MCF 10A (cell line): ENCODE measurements at places on chromosomes 5 and 9.

GRCh38 chr5:69275563-69275962 lies 40.9 kb downstream of the CDK7 start:
- no peak for DNase-seq

GRCh38 chr5:116622375-116623050 lies 47.9 kb upstream of the SEMA6A start:
- DNase-seq, result no peak

DNA sequence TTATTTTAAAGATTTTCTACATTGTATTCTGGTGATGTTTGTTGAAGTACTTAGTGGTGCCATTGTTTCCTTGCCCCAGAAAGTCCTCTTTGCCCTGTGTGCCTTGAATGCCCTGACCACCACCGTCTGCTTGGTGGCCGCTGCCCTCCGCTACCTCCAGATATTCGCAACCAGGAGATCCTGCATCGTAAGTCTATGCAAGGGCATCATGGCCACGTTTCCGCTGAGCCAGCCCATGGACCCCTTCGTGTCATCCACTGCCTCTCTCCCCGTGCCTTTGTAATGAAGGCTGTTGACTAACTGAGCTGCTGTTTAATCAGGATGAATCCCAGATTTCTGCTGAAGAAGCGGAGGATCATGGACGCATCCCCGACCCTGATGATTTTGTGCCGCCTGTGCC lies 52.3 kb downstream of the ENTREP1 start:
- no peak for DNase-seq

- DNase-seq, result no peak
Measured at GRCh38 chr5:89668821-89669220, 740.7 kb downstream of the CETN3 start.

GRCh38 chr5:59789197-59789596 lies 104.3 kb downstream of the PDE4D start:
- peak; percentile 68 for DNase-seq

DNA sequence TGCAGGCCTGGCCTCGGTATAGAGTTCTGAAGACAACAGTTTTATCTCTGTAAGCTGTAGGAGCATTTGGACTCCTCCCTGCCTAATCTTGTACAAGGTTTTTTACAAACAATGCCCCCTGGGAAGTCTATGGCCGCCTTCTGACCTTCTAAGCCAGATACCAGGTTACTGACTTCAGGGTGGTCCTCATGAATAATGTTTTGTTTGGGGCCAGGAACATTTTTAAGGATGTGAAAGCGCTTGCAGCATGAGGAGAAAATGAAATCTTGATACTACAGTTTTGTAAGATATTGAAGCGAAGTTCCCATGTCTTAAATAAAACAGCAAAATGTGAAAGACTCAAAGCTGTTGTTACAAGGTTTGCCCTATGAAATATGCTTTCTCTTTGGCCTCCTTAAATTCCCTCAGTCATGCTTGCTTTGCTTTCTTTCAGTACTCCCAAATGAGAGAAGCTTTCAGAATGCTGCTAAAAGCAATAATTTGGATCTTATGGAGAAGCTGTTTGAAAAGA lies 5.2 kb downstream of the ANKDD1B start:
- DNase-seq, result no peak

DNA sequence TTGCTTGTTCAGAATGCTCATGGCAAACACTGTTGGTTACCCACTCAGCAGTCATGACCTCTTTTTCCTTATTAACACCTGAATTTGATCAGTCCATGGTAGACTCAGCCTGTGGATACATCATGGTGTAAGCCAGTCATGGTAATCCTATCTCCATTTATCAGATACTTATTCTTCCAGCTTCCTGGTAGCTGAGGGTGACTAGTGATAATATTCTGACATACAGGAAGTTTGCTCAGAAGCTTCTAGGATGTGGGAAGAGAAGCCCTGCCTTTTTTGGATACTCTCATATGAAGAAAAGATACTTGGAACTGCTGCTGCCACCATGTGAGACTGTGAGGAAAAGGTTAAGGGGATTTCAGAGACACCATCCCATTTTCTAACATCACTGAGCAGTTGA lies 7.3 kb downstream of the GDA start:
- no peak for DNase-seq

DNA sequence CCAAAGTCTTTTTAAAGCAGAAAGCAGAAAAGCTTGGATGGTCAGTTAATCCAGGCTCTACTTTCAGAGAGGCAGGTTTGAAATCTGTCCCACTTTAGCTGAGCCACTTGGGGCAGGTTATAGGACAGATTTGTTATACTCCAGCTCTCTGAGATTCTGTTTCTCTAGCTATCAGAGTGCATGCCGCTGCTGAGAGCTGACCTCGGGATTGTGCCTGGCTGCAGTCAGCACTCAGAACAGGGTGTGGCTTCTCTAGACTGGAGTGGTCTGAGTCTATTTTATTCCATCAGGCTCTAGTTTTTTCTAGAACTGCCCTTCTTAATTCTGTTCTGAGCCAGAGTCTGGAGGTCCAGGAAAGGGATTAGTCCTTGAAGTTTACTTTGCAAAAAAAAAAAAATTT lies 67.7 kb downstream of the NDFIP1 start:
- no peak for DNase-seq

GRCh38 chr5:167639766-167640165 lies 651.7 kb upstream of the WWC1 start:
- DNase-seq, result no peak

GRCh38 chr5:117461403-117461802 lies 886.8 kb upstream of the SEMA6A start:
- no peak for DNase-seq

DNA sequence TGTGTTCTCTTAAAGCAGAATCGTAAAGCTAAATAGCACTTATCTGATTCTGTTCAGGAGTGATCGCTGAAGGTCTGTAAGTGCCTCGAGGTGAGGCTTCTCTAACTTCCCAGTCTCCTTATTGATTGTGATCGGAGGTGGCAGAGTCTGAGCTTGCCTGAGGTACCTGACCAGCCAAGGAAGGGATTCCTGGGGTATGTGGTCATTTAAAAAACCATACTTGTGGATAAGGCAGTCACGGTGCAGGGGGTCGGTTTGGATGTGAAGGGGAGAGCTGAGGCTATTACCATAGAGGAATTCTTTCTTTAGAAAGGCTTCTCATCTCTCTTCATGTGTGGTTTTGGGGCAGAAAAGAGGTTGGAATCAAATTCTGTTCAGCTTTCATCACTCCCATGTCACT lies 193.7 kb downstream of the TLE4 start:
- no peak for DNase-seq

GRCh38 chr5:69415584-69415958 lies 655 bp downstream of the MARVELD2 start:
- DNase-seq, result peak; percentile 44

GRCh38 chr9:6382681-6383080 lies 30.3 kb upstream of the UHRF2 start:
- peak; percentile 54 for DNase-seq

DNA sequence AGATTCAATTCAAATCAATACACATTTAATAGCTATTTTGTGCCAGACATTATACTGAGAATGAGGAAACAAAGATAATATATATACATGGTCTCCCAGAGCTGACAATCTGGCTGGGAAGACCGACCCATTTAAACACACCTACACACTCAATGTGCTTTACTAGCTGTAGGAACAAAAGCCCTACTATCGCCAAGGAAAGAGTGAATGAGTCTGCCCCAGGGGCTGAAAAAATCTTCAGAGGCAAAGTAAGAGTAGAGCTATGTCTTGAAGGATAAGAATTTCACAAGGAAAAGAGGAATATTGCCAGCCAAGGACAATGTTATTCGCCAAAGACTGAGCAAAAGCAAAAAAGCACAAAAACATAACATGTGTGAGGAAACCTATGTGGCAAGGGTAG lies 6.6 kb downstream of the PFDN1 start:
- no peak for DNase-seq

GRCh38 chr5:136998854-136999357 lies 500.2 kb downstream of the SPOCK1 start:
- DNase-seq, result no peak

- peak; percentile 21 for DNase-seq
Measured at GRCh38 chr5:83503662-83504061, 32.1 kb downstream of the VCAN start.

- DNase-seq, result no peak
Measured at GRCh38 chr5:68436686-68437520, 221.3 kb downstream of the PIK3R1 start.

DNA sequence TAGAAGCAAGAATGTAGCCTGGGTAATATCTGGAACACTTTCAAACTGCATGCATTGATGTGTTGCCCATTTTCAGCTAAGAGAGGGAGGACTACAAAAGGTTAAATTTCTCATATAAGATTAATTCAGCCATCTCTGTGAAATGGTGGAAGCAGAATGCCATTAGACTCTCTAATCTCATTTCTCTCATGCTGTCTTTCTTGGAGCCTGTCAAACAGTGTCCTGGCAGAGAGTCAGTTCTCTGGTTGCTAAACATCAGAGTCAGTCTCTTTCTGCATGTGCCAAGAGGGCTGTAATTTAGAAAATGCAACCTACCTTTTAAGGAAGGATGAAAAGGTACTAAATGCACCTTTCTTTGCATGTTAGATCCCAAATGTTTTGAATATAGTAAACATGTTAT lies 910 bp upstream of the GARNL3 start:
- no peak for DNase-seq

DNA sequence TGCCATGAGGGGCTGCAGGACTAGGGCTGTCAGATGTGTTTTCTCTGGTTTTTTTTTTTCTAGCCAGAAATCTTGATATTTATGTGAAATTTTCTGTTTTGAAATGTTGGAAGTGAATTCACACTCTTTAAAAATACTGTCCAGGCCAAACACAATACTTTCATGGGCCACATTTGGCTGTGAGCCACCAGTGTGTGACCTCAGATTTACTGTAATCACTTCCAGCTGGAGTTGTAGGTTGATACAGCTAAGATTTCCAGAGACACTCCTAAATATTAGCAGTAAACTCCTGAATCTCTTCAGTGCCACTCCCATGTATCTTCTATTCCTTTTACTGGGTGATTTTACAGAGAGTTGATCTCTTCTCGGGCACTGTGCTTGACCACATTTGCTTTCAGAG lies 92.2 kb upstream of the CKMT2 start:
- peak; percentile 18 for DNase-seq

- DNase-seq, result no peak
Measured at GRCh38 chr9:19451240-19452087, 42.7 kb downstream of the ACER2 start.

- no peak for DNase-seq
Measured at GRCh38 chr9:35680331-35681105, 6.8 kb downstream of the CA9 start.

GRCh38 chr9:80382211-80382891 lies 810.6 kb downstream of the TLE4 start:
- peak; percentile 10 for DNase-seq

DNA sequence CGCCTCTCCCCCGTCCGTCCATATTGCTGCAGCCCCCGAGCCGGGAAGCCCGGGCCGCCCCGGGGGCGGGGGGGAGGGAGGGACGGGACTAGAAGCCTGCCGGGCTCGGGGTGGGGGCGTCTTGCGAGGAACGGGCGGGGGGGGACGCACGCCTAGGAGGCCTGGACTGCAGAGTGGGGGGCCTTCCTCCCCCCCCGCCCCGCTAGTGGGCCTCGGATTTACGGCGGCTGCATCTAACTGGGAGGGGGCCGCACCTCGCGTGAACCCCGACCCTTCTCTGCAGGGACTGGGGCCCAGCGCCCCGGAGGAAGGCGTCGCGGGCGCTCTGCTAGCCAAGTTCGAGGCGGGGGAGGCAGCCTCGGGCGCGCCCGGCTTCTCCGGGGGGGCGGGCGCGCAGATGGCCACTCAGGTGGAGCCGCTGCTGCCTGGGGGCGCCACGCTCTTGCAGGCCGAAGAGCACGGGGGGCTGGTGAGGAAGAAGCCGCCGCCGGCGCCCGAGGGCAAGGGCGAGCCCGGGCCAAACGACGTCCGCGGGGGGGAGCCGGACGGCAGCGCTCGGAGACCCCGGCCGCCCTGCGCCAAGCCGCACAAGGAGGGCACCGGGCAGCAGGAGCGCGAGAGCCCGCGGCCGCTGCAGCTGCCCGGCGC lies at the start of gene LARP1:
LARP1 (plus strand) TSS at position 17 of the 648 bp plus-strand sequence; CDS start at position 398, 381 bp downstream.
- peak; percentile 43 for DNase-seq

DNA sequence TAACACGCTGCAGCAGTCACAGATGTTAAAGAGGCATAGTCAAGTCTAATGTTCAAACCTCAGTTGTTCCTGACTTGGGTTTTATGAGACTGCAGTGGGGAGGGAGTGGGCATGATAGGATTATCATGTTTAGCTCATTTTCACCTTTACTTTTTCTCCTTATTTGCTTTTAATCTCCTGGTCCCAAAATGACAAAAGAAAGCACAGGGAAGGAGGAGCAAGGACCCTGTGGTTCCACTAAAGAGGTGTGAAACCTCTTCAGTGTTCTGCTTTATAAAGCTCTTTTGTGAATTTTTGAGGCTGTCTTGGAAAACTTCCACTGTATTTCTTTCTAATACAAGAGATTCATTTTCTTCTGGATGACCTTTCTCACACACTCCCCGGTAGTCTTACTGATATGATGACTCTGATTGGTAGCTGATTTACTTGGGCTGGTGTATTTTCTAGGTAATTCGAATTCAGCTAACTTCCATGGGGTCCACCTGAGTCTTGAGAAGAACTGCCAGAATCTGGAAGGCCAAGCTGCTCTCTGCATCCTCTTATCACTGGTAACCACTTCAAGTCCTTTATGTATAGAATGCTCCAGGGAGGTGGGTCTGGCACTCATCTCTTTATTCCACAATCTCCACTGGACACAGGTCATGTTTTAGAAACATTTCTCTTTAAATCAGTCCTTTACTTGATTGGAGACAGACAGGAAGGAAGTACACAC lies 1364.4 kb upstream of the CDH9 start:
- DNase-seq, result no peak

DNA sequence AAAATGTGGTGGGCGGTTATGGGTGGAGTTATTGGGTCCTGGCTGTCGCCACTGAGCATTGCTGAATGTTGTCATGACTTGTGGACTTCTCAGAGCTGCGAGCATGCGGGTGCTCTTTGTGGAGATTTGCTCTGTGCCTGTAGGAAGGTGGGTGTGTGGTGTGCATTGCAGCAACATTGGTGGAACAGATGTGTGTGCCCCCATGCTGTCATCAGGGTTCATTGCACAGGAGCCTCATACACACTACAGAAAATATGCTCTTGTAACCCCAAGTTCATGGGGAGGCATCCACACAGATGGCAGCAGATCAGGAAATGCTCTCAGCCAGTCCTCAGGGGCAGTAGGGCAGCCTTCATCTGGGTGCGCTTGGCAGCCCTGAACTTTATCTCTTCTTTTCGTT lies 55.9 kb upstream of the PHF2 start:
- no peak for DNase-seq

- no peak for DNase-seq
Measured at GRCh38 chr9:99004115-99004514, 60.4 kb downstream of the COL15A1 start.

GRCh38 chr5:68732251-68732650 lies 361.6 kb upstream of the SLC30A5 start:
- no peak for DNase-seq

DNA sequence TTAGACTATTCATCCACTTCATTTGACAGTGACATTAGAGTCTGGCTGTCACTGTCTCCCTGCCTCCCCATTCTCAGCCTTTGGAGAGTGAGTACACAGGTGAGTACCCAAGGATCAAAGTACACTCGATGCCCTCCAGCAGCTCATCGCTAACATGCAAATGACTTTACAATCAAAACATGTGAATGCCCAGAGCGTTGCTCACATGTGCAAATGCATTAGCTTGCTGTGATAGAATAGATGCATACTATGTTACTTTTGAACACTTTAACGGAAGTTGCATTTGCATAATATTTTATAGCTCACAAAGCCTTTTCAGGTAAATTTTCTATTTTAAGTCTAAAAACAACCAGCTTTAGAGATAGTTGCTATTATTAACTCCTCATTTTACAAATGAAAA lies 107.6 kb downstream of the SYK start:
- DNase-seq, result no peak
